Suprapubic skin (tissue), 4 donors: ENCODE measurements at places on chromosomes 6 and 20. TPM values are rescaled to one million over a fixed set of nuclear protein-coding genes. Genes with fewer than 3 reads are reported as not detected.

DNA sequence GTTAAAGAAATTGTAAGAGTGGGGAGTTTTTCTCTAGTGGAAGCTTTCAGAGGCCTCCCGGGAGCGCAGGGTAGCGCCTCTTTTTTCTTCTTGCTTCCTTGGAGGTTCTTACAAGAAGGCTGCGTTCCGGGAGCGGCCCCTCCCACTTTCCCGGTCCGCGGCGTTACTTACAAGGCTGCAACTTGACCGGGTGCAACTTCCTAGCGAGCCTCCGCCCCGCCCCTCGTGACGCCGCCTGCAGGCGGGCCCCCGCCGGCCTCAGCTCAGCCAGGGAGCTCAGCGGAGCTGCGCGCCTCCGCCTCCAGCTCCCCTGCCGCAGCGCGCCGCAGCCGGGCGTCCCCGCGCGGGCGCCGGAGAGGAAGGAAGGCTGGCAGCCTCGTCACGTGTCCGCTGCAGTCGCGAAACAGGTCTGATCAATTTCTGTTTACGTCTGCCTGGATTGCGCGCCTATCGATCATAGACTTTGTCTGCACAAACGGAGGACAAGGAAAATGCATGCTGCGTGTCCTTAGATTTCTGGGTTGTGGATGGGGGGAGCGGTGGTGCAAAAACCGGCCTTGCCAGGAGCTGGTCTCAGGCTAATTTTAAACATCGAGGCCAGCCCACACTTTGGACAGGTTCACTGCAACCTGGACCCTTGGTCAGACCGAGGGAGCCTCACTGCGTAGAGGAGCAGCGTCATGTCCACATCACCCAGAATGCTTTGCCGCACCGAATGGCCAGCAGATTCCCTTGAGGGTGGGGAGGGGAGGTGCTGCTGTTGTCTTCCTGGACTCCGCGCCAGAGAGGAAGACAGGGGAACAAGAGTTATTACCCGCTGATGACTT is at the start of the genes FAM217B and PPP1R3D:
TSS of gene FAM217B (plus strand) at position 261 of the 827 bp plus-strand sequence. CDS start 3,555 bp downstream, outside the sequence.
TSS of gene PPP1R3D (minus strand) at position 177 of the 827 bp plus-strand sequence. CDS start 374 bp downstream, outside the sequence.
- DNase-seq, result peak; percentile 99

- DNase-seq, result no peak
Measured at GRCh38 chr6:149716181-149716963, 1.5 kb downstream of the LATS1 start.

SLC16A10 gene
- total RNA-seq, result 73.5 TPM

FOXA2 gene
- total RNA-seq, result not detected

DNA sequence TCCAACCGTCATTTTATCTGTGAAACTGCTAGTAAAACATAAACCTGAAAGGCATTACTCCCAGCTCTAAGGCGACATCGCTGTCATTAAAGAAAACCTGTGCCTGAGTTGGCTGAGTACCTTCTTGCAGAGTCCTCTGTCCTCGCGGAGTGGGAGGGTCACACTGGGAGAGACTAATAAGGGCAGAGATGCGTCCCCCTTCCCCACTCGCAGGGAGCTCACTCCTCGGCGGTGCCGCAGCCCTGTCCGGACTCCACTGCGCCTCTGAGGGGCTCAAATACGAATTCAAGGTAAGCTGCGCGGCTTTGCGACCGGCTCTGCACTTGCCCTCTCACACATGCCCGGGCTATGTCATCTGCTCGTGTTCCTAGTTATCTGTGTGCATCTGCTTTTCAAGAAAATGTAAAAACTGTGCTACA is at the start of gene COL19A1:
TSS of gene COL19A1 (plus strand) at position 206 of the 419 bp plus-strand sequence. CDS start 13,012 bp downstream, outside the sequence.
- DNase-seq, result no peak

GRCh38 chr6:108921547-108922361 is 73.5 kb downstream of the ARMC2 start:
- DNase-seq, result no peak

GRCh38 chr6:11637266-11637665 is 99.7 kb downstream of the TMEM170B start:
- DNase-seq, result no peak

GRCh38 chr20:63022501-63022900 is 15.7 kb upstream of the BHLHE23 start:
- no peak for DNase-seq

DNA sequence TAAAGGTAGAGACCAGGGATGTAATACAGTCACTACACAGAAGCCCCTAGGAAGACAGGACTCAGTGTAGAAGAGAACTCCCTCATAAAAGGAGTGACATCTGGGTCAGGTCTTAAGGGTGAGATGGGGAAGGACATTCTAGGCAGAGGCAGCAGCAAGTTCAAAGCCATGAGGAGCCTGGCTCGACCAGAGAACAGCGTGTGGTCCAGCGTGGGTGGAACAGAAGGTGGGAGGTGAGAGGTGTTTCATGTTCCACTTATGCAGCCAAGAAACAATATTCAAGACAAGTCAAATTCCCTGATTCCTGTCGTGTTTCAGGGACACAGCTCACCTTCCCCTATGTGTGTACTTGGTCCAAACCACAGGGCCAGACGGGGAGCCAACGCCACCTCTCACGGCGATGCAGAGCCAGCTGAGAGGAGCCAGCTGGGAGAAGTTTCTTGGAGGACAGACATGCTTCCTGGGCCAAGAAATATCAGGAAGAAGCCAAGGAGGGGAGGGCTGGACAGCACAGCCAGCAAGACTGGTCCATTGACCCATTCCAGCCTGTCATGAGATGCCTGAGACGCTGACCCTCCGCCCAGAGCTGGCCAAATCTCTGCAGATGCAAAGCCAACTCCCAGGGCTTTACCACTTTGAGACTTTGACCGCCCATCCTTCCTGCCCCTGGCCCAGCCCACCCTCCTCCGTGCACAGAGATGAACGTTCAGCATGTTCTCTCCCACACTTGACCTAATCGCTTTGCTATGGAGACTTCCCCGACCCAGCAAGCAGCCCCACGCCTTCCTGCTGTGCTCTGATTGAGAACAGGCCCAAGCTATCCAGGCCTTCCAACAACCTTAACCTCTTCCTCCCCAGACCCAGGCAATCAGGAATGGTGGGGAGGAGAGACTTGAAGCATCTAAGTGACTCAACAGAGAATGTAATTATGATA is 113.8 kb downstream of the PRND start:
- no peak for DNase-seq

ATP6V1G2 gene
- 1.4 TPM for total RNA-seq

MEP1A gene
- total RNA-seq, result not detected

MAS1 gene
- not detected for total RNA-seq

SLC22A7 gene
- not detected for total RNA-seq

SLC35B2 gene
- total RNA-seq, result 38.5 TPM
